ENCODE measurements at places on chromosomes 12 and 14.

DNA sequence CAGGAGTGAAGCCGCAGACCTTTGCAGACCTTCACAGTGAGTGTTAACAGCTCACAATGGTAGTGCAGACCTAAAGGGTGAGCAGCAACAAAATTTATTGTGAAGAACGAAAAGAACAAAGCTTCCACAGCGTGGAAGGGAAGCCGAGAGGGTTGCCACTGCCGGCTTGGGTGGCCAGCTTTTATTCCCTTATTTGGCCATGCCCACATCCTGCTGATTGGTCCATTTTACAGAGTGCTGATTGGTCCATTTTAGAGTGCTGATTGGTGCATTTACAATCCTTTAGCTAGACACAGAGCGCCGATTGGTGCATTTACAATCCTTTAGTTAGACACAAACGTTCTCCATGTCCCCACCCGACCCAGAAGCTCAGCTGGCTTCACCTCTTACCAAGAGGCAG is 35.5 kb downstream of the MAPK1IP1L start:
- no peak for DNase-seq

DNA sequence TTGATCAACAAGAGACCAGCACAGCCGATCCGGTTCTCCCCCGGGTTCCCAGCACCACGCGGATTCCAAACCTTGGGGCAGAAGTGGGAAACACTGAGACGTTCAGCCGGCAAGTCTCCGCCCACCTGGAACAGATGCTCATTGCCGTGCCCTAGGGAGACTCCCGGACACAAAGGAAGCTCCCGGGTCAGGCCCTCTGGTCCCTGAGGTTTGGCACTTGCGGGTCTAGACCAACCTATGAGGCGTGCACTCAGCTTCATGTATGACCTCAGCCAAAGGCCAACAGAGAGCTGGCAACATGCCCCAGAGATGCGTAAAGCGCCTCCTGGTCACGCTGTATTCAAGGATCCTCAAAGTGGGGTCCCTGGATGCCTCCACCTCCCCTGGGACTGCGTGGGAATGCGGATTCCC is 2.5 kb downstream of the RIMBP2 start:
- DNase-seq = no peak

GRCh38 chr14:54674046-54674741 is 107.3 kb downstream of the SAMD4A start:
- no peak for DNase-seq

GRCh38 chr12:123502163-123502704 is 31.3 kb downstream of the RILPL1 start:
- DNase-seq = no peak

- DNase-seq = no peak
Measured at GRCh38 chr14:96852823-96853422, 55.7 kb downstream of the VRK1 start.

- no peak for DNase-seq
Measured at GRCh38 chr14:29262979-29263378, 496.4 kb downstream of the FOXG1 start.

DNA sequence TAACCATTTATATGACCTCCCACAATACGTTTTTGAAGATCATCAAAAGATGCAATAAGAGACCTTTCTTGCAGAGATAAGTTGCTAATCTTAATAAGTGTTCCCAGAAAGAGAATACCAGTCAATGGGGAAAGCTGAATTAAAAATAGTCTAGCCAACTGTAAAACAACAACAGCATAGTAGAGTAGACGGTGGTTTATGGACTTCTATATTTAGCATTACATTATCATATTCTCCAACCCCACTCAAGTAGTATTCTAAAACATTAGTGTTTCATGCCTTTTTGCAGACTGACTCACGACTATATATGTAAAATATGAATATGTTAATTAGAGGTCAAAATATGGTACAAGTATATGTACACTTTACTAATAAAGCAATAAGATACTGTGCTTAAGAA is 218.9 kb downstream of the MED13L start:
- DNase-seq = no peak

DNA sequence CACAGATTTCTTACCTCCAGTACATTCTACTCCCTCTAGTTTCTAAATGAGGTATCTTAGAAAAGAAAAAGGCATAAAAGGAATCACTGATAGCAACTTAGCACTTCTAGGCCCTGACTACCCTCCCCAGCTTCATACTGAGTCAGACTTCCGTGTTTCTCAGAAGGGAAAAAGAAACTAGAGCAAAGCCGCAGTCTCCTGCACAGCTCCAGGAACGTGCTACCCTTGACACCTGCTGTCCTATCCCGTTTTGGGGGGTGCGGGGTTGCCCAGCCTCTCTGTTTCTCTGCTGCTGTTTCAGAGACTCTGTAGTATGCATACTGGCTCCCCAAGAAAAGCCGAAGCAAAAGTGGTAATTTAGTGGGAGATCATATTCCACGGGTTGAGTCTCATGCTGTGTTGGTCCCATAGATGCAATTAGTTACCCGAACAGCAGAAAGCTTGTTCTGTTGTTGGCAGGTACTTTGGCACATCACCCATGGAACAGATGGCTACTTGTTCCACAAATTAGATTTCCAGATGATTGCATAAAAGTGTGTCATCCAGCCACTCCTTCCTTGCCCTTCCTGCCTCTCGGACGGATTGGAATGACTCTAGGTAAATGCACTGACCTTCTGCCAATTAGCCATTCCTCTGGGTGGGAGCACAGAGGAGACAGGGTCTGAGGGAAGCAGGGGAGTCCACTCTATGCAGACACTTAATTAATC is 438.1 kb downstream of the FUT8 start:
- DNase-seq = no peak

- DNase-seq = no peak
Measured at GRCh38 chr14:32311294-32312009, 17.6 kb upstream of the AKAP6 start.

GRCh38 chr12:124379938-124380754 is 85.3 kb downstream of the RFLNA start:
- DNase-seq = no peak

DNA sequence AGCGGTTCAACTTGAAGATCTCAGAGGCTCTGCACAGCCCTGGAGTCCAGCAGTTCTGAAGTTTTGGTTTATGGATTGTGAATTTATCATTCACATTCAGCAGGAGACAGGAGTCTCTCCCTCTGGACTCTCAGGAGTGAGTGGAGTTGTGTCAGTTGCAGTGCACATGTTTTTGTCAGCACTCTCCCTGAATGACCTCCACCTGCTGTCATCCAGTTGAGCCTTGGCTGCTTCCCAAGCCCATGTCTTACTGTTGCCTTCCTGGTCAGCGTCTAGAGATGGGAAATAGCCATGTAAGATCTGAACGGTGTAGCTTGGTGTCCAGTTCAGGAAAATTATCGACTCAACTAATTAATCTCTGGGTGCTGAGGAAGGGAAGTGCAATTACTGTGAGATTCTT is 133.2 kb downstream of the PRKCH start:
- DNase-seq = no peak

GRCh38 chr14:105064721-105065143 is 498 bp downstream of the GPR132 start:
- DNase-seq = no peak

DNA sequence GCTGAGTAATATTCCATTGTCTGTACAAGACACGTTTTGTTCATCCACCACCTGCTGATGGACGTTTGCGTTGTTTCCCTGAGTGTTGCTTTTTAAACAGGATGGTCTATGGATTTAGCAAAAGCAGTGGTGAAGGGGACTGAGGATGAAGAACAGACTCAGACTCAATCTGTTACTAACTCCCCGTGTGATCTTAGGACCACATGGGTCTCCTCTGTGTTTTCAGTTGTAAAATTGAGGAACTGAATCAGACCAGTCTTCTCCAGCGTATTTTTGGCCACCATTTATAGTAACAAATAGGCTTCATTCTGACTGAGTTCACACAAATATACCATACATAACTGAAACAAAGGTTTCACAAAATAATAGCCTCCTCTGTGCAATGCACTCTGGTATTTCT is 85.6 kb downstream of the FOXN3 start:
- DNase-seq = no peak

DNA sequence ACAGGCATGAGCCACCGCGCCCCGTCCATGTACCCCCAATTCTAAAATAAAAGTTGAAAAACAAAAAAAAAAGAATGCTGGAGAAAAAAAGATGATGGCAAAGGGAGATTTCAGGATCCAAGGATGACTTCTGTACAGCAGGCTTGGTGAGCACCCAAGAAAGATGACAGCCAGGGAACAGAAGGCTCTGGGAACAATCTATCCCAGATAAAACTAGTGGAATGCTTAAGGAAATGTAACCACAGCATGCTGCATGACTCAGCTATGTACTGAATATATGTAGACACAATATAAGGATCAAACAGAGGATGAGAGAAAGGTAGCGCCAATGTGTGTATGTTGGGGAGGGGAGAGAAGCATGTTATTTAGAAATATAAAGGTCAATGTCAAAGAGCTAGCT is 123.7 kb upstream of the TMTC1 start:
- DNase-seq = no peak

GRCh38 chr14:102975662-102976061 is 53.2 kb downstream of the AMN start:
- DNase-seq = no peak

DNA sequence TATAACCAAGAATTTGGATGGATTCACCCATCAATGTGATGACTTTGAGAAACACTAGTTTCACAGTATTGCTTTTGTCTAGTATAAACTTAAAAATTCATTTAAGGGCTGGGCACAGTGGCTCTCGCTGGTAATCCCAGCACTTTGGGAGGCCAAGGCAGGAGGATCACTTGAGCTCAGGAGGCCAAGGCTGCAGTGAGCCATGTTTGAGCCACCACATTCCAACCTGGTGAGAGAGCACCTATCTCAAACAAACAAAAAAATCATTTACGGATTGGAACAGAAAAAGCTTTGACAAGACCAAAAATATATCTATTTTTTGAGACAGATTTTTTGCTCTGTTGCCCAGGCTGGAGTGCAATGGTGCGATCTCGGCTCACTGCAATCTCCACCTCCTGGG is 27.5 kb downstream of the GNS start:
- no peak for DNase-seq

- DNase-seq = no peak
Measured at GRCh38 chr12:32450768-32451167, 51.4 kb downstream of the FGD4 start.

DNA sequence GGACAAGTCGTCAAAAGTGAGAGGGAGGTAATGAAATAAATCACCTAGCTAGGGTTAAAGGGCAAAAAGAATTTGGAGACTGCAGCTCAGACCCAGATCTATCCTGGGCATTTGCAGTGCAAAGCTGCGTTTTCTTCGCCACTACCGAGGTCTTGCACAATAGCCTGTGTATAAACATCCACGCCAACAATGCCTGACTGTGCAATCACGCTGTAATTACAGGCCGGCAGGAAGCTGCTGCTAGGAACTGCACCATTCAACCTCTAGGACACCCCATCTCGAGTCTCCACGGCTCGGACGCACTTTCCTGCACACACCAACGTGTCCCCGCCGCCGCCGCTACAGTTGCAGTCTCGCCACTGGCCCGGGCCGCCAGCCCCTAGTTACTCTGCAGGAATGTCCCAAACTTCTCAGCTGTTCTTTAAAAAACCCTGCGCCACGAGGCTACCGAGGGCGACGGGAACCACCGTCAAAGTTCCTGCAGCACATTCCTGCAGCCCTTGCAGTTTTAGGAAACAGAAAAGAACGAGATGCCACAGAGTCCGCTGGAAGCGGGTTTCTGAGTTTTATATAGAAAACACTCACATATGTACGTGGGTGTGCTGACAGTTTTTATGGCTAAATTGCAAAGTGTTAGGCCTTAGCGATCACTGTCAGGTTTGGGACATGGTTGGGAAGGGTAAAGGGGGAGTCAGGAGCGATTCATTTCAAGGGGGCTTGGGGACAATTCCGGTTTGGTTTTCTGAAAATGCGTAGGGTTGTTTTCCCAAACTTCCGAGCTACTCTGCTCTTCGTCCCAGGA is 65.6 kb upstream of the PTGR2 start:
- no peak for DNase-seq

DNA sequence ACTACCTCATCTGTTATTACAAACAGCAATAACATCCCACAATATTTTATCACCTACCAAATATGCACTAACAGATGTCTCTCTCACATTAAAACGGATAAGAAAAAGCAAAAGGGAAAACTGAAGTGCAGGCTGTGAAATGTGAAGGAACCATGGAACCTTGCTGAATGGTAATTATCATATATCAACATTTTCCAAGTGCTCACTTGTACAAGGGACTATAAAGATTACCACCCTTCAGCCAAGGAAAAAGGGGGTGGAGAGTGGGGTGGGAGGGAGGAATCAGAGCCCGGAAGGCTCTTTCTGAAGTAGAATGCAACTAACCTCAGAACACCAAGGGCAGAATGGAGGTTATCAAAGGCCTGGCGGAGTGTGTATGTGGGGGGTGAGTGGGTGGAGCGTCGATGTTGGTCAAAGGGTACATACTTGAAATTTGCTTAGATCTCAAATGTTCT is 1.2 kb downstream of the SNX6 start:
- no peak for DNase-seq

GRCh38 chr12:19808371-19808770 is 369.1 kb downstream of the AEBP2 start:
- DNase-seq = no peak

DNA sequence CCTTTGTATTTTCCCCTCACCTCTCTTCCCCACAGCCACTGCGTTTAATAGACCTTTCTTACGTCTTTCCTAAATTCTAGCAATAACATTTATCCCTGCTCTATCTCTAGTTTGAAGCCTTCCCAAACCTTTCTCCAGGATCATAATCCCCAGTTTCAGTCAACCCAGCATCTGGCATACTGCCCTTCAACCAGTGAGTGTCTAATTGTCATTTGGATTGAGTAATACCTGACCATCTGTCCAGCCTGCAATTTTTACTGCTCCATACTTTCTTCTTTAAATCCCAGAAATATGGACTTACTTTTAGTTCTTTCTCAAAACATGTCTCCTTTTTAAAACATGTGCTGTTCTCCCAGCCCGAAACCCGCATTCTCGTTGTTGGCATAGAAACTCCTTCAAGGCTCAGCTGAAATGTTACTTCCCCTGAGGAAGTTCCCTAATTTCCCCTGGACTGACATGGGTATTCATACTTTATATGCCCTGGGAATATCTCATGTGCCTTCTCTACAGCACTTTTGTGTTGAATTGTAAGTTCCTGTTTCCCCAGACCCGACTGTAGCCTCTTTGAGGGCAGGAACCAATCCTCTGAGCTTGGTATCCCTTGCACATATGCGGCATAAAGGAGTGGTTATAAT is 65.1 kb upstream of the ETV6 start:
- no peak for DNase-seq

DNA sequence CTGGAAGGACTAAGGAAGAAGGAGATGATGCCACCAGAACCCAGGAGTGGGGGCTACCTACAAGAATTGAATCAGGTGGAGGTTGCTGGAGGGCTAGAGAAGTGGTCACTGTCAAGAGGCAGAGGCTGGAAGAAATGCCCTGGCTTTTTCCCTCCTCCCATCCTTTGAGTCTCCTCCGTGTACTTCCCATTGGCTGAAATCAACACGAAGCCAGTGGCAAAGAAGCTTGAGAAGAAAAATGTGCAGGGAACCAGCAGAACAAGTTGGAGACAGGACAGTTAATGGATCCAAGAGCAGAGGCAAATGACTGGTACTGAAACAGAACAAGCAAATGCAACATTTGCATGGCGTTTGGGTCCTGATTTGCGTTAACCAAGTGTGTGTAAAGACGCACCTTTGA is 9.1 kb upstream of the FBLN5 start:
- no peak for DNase-seq

- no peak for DNase-seq
Measured at GRCh38 chr12:85695097-85695715, 141.0 kb downstream of the RASSF9 start.

GRCh38 chr12:104649217-104649824 is 192.6 kb downstream of the CHST11 start:
- no peak for DNase-seq

- no peak for DNase-seq
Measured at GRCh38 chr12:81325086-81325485, 247.2 kb downstream of the ACSS3 start.

Data from esophagus squamous epithelium (tissue), 5 donors.